Activated T-helper 2 cell treated with anti-CD3 and anti-CD28 coated beads, Interferon-gamma antibody, Interleukin-2, Interleukin-4, amounts not matched to agents 10 μg/mL and 5 μg/mL and 100 μg/mL, durations not matched to agents 14 hours and 24 hours and 36 hours (primary cell): ENCODE measurements at places on chromosomes 11 and 22.

- H3K36me3 ChIP-seq, result peaks cover 30% of the 10 kb centered on the region
- DNase-seq, result no peak
- no peak overlapping the region for H3K27ac ChIP-seq
- peaks cover under 1% of the 10 kb centered on the region for H3K4me1 ChIP-seq
Observed at GRCh38 chr11:117239295-117239694, 6.8 kb downstream of the RNF214 start.

GRCh38 chr11:1830322-1831223 is 4.2 kb upstream of the SYT8 start:
- H3K4me1 ChIP-seq, result no peaks in the 10 kb centered on the region
- no peak overlapping the region for H3K4me3 ChIP-seq
- no peak for DNase-seq

GRCh38 chr11:134401825-134402809 is 9.9 kb downstream of the B3GAT1 start:
- H3K4me3 ChIP-seq, result no peak overlapping the region
- H3K36me3 ChIP-seq, result no peaks in the 10 kb centered on the region
- no peak overlapping the region for H3K27ac ChIP-seq
- no peaks in the 10 kb centered on the region for H3K4me1 ChIP-seq
- peaks cover 6% of the 10 kb centered on the region for H3K27me3 ChIP-seq
- DNase-seq, result no peak

- H3K4me1 ChIP-seq, result no peaks in the 10 kb centered on the region
- no peak for DNase-seq
- no peak overlapping the region for H3K4me3 ChIP-seq
- H3K27ac ChIP-seq, result no peak overlapping the region
- H3K27me3 ChIP-seq, result no peaks in the 10 kb centered on the region
- peaks cover 26% of the 10 kb centered on the region for H3K36me3 ChIP-seq
Observed at GRCh38 chr11:74090701-74091100, 80.1 kb downstream of the C2CD3 start.

- DNase-seq, result no peak
- no peak overlapping the region for H3K4me3 ChIP-seq
- H3K27me3 ChIP-seq, result no peaks in the 10 kb centered on the region
Observed at GRCh38 chr11:96647621-96648020, 257.8 kb downstream of the JRKL start.

- H3K36me3 ChIP-seq, result no peaks in the 10 kb centered on the region
- peaks cover 8% of the 10 kb centered on the region for H3K27me3 ChIP-seq
Observed at GRCh38 chr11:134821422-134821821, 409.4 kb upstream of the B3GAT1 start.

- no peak for DNase-seq
- H3K27me3 ChIP-seq, result no peaks in the 10 kb centered on the region
- no peaks in the 10 kb centered on the region for H3K4me1 ChIP-seq
- no peaks in the 10 kb centered on the region for H3K36me3 ChIP-seq
Observed at GRCh38 chr11:84800755-84801346, 826.3 kb downstream of the DLG2 start.

GRCh38 chr11:75719340-75720239 is 2.0 kb downstream of the MOGAT2 start:
- H3K4me1 ChIP-seq, result no peaks in the 10 kb centered on the region
- H3K4me3 ChIP-seq, result no peak overlapping the region
- no peak for DNase-seq
- peaks cover 8% of the 10 kb centered on the region for H3K27me3 ChIP-seq
- no peak overlapping the region for H3K27ac ChIP-seq

DNA sequence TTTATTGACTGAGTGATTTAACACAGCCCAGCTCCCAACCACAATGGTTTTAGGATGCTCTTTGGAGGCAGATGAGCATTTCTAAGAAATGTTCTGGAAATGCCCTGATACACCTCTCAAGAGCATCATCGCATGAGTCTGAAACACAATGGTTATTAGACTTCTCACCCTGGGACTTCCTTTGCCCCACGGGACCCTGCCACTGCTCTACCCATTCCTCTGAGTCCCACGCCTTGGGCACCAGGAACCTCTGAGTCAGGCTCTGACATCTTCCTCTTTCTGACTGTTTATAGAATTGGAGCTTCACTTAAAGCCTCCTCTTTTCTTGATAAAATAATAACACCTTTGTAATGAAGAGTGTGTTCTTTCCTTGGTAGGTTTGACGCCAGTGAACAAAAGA is 85.6 kb upstream of the PARVA start:
- no peaks in the 10 kb centered on the region for H3K36me3 ChIP-seq
- H3K27ac ChIP-seq, result no peak overlapping the region
- no peaks in the 10 kb centered on the region for H3K27me3 ChIP-seq

GRCh38 chr22:33000342-33001280 is 57.6 kb downstream of the SYN3 start:
- no peak overlapping the region for H3K4me3 ChIP-seq
- H3K27ac ChIP-seq, result no peak overlapping the region
- no peaks in the 10 kb centered on the region for H3K27me3 ChIP-seq
- H3K36me3 ChIP-seq, result no peaks in the 10 kb centered on the region
- H3K4me1 ChIP-seq, result no peaks in the 10 kb centered on the region

GRCh38 chr11:87421422-87421821 is 383.7 kb downstream of the TMEM135 start:
- H3K27me3 ChIP-seq, result peaks cover 3% of the 10 kb centered on the region
- no peak for DNase-seq
- no peak overlapping the region for H3K4me3 ChIP-seq
- H3K36me3 ChIP-seq, result no peaks in the 10 kb centered on the region
- H3K27ac ChIP-seq, result no peak overlapping the region

GRCh38 chr22:19809741-19810140 is 44.9 kb downstream of the GNB1L start:
- no peaks in the 10 kb centered on the region for H3K36me3 ChIP-seq
- DNase-seq, result no peak
- H3K27me3 ChIP-seq, result no peaks in the 10 kb centered on the region
- H3K4me3 ChIP-seq, result no peak overlapping the region
- H3K27ac ChIP-seq, result no peak overlapping the region

DNA sequence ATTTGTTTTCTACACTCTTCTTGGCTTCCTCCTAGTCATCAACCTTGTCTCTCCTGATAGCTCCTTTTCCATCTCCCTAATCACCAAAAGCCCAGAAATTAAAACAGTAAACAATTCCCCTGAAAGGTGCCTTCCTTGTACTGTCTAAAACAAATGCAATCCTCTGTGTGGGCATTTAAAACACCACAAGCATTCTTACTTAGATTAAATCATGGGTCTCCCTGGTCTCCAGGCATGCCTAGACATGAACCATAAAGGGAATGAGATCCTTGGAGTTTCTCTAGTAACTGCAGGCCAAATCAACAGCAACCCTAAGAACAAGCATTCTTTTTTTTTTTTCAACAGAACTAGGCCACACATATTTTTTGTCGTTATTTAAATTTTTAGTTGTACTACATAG is 1.9 kb downstream of the BTG4 start:
- no peaks in the 10 kb centered on the region for H3K36me3 ChIP-seq
- H3K27ac ChIP-seq, result no peak overlapping the region
- peaks cover 8% of the 10 kb centered on the region for H3K4me1 ChIP-seq
- H3K4me3 ChIP-seq, result no peak overlapping the region
- DNase-seq, result no peak
